T-helper 9 cell (primary cell): ENCODE measurements at places on chromosomes 7 and 10.

GRCh38 chr7:96122746-96123145, 199.2 kb downstream of the SLC25A13 start:
- no peak for DNase-seq

GRCh38 chr7:87330942-87331341, 14.5 kb upstream of the CROT start:
- DNase-seq, result no peak

DNA sequence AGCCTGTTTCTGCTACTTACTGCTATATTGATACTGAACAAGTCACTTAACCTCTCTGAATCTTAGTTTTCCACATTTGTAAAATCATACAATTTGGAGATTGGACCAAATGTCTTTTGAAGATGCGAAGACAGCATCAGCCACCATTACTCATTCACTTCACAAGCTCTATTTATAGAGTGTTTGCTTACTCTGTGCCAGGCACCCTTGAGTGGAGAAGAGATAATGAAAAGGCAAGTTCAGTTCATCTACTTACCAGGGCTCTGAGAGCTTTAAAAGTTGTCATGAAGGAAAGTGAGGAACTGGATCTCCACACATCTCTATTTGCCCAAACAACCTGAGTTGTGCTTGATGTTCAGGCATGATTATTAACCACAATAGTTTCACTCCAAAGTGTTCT, 277.5 kb downstream of the CSTF2T start:
- DNase-seq, result no peak

- no peak for DNase-seq
These were observed 48.3 kb downstream of the ZNF783 start for GRCh38 chr7:149310113-149310836.

GRCh38 chr7:143393267-143394041, 12.3 kb downstream of the ZYX start:
- no peak for DNase-seq
